ENCODE measurements at places on chromosomes 6 and 20.
A peak's percentile ranks its signal among the peaks of the same experiment; 100 is the strongest.

- no peak for DNase-seq
Measured at GRCh38 chr6:41586252-41587007, 40.2 kb downstream of the FOXP4 start.

- no peak for DNase-seq
Measured at GRCh38 chr6:2718334-2719092, 32.2 kb downstream of the MYLK4 start.

DNA sequence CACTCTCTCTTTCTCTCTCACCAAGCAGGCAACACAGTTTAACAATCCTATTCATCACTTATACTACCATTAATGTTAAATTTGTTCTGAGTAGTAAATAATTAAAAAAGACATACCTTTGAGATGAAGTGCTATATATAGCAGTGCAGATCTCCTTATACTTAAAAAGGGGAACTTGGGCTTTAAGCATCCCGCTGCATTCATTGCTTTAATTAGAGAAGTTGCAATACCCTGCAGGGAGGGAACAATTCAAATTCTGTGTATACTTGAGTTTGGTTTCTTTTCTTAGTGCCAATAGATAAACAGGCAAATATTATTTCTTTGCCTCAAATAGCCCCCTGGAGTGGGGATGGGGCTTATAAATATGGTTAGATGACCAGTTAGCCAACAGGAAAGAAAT lies 10.8 kb upstream of the ZBTB24 start:
- no peak for DNase-seq

GRCh38 chr6:121443971-121444541 lies 8.6 kb downstream of the GJA1 start:
- DNase-seq: no peak

GRCh38 chr20:36950414-36951197 lies 902 bp downstream of the SAMHD1 start:
- no peak for DNase-seq

DNA sequence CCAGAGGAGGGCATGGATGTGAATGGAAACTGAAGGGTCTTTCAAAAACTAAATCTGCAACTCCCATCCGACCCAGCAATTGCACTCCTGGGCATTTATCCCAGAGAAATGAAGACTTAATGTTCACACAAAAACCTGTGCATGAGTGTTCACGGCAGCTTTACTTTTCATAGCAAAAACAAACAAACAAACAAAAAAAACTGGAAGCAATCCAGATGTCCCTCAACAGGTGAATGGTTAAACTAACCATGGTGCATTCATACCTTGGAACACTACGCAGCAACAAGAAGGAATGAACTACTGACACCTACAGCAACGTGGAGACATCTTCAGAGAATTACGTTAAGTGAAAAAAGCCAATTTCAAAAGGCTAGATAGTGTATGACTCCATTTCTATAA lies 32.2 kb downstream of the PMEPA1 start:
- no peak for DNase-seq

- DNase-seq: no peak
Measured at GRCh38 chr6:38177882-38178583, 358.5 kb downstream of the ZFAND3 start.

GRCh38 chr6:3939964-3940363 lies 90.8 kb downstream of the FAM50B start:
- no peak for DNase-seq

DNA sequence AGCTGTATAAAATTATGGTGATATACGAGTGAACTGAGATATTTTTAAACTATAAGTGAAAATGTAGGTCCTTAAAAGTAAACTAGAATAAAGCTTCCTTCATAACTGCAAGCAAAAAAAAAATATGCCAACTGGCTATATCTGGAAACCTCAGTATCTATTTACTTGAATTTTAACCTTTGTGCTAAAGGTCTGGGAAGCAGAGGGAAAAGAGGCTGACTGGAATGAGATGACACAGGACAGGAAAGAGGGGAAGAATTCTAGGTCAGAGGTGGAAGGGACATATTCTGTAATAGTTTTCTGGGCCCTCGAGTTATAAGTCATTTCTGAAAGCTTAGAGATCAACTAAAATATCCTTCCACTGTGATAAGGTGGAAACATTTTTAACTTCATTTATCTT lies 46.8 kb downstream of the AIG1 start:
- DNase-seq: no peak

DNA sequence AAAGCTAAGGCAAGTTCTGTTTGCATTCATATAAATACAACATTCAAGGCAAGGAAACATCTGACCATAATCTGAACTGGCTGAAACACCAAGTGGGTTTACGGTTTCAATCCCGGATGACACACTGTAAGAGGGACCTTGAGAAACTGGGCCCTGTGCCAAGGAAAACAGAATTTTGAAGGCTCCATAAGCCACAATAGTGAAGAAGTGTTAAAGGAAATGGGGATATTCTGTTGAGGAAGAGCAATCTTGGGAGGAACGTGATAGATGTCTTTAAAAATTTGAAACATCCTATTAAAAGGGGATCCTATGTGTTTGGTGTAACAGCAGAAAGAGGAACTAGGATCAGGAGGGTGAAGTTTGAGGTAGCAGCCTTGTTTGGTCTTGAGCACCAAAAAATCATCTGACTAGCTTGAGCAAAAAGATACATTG lies 82.4 kb upstream of the TAB2 start:
- DNase-seq: no peak

DNA sequence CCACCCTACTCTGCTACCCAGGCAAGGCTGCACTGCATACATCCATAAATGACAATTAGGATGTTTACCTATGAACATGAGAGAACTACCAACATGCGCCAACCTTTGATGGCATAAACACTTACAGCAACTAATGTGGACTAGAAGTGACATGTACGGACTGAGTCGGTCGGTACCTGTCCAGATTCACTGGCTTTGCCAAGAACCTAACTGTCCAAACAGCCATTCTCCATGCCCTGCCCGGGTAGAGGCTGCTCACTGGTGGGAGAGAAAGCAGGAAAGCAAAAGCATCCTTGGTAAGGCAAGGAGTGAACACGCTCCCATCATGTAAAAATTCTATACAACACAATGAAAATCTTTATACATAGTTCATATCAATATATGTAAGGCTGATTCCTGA lies 30.0 kb downstream of the SYNDIG1 start:
- no peak for DNase-seq

GRCh38 chr20:23453549-23454543 lies 1.2 kb upstream of the CST11 start:
- no peak for DNase-seq

- peak; percentile 21 for DNase-seq
Measured at GRCh38 chr6:38012573-38012972, 193.0 kb downstream of the ZFAND3 start.

DNA sequence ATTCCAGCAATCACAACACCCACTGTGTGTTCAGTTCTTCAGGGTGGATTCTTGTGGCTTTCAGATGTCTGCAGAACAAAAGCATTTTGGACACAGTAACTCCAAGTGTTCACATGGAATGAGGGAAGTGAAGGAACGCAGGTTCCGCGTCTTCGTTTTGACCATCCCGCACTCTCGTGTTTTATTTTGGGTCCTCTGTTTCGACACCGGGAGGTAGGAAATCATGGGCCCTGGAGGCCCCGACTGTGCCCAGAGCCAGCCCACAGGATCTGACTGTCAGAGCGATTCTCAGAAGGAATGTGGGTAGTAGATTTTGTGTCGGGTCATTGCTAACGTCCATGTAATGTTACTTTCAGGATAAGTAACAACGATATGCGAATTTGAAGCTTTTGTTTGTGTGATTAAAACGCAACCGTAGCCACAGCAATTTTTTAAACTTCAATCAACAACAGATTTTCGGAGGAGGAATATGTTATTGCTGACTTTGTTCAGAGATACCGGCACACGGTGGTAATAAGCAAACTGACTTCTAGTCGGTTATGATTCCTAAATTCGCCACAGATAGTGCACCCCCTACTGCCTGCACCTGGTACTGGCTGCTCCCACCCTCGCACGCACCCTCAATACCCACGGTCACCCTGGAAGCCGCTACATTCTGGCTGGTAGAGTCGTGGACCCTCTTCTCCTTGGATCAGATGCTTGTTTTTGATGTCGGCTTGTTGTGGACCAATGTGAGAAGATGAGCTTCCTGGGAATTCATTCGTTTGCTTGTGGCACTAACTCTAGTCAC lies 10.5 kb downstream of the NPEPL1 start:
- DNase-seq: no peak

DNA sequence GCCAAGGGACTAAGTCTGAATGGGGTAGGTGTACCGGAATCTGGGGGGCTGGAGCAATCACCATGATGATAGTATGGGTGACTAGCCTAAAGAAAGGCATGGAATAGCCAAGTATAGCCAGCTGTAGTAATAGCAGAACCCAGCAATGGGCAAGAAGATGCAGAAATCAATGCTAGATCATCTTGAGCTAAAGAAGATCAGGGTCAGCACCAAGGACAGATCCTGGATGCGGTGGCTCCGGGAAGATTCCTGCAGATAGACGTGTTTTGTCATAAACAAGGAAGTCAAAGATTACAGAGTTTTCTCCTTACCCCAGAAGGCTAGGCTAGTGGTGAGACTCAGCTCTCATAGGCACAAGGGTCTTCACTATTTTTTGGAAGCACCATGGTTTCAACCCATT lies 561.6 kb upstream of the CHD6 start:
- DNase-seq: peak; percentile 67

DNA sequence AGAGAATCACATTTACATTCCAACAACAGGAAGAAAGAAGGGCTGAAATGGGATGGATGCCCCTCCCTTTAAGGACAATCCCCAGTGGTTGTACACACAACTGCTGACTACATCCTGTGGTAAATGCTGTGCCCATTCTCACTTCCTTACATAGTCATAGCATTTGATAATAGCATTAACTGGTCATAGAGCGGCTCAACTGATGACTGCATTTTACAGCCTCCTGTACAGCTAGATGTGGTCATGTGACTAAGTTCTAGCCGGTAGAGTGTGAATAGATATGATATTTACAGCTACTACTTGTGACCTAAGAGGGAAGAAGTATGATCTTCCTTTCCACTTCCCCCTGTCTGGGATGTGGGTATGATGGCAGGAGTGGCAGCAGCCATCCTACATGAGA lies 24.7 kb downstream of the KCNK17 start:
- no peak for DNase-seq

- DNase-seq: peak; percentile 75
Measured at GRCh38 chr6:154928325-154928922, 66.7 kb upstream of the TIAM2 start.

- DNase-seq: no peak
Measured at GRCh38 chr6:26032340-26033084, 54.7 kb upstream of the HFE start.

DNA sequence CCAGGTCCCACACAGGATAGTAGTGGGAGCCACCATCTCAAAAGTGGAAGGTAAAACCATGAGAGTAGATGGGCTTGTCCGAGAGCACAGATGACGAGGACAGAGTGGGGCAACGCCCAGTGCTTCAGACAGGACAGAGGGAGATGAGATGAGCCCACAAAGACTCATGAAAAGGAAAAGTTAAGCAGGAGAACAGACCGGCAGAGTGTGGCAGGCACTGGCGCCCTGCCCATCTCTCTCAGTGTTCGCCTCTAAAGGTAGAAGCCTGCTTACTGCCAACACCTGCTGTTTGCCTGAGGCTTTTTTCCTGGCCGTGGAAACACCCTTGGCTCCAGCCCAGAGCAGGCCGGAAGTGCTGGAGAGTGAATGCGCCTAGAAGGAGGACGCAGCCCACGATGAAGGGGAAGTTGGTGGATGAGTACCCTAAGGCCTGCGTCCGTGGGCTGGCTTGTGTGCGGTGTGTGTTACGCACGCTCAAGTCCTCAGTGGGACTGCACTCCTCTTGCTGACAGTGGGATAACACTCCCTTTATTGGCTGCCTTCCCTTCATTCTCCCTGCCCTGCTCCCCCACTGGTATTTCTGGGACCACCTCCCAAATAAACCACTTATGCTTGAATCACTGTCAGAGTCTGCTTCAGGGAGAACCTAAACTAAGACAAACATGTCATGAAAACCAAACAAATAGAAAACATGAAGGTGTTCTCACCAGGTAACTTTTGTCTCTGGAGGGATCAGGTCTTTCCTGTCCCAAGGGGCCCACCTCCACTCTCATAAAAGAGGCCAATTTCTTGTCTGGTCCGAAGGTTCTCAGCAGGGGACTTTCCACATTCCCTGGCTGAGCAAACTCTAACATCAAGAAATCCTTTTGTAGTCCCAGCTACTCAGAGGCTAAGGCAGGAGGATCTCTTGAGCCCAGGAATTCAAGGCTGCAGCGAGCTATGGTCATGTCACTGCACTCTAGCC lies 9.1 kb upstream of the FOXP4 start:
- no peak for DNase-seq

DNA sequence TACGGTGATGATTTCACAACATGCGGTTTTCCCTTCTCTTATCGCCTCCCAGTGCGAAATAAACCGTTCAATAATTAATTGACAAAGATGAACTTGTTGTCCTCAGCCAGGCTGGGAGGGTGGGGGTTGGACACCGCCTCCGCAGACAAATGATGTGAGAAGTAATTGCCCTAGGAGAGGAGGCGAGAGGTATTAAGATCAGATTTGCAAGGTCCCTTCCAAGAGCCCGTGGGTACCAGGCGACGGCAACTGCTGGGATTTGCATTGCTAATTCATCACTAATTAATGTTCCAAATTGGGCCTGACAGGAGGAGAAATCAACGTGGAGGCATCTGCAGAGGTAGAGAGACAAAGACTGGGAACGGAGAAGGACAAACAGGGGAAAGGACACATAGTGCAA lies 90.2 kb upstream of the CCDC167 start:
- DNase-seq: no peak

DNA sequence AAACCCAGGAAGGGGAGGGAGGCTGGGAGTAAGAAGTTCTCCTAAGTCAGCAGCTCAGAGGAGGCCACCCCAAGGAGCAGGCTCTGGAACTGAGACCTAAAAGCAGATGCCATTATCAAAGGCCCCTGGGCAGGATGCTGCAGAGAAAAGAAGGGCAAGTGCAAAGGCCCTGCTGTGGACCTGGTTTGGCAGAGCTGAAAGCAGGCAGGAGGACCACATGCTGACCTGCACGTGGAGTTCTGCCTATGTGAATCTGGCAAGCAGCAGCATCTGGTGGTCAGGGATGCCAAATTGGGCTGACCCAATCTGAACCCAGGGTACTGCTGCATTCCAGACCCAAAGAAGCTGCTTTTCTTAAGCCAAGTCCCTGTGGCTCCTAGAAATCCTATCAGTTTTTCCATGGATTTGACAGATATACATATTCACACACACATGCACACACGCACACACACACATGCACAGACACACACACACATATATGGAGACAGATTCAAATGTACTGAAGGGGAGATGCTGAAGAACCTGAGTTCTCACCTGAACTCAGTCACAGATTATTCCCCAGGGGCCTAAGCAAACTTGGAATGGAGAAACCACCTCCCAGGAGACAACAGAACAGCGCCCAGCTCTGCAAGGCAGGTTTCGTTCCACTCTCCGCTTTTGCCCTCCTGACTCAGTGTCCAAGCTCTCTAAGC lies 119.9 kb downstream of the FOXA2 start:
- no peak for DNase-seq

DNA sequence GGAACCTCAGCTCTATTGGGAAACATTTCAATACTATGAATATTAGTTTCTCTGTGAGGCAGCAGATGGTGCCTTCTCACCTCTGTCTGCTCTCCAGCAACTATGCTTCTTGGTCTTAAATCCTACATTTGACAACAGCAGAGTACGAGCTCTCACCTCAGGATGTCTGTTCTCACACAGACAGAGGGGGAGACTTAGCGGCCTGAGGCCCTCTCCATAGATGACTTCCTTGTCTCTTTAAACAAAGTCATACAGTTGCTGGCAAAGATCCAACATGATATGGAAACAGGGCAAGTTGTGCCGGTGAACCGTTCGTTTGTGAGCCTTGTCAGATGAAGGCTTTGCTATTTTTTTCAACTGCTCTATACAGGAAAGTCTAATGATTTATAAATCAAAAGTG lies 43.7 kb upstream of the GABRR1 start:
- no peak for DNase-seq

Measured in nephron progenitor cell (in vitro differentiated cells).